ENCODE measurements at places on chromosomes 7 and 10.

DNA sequence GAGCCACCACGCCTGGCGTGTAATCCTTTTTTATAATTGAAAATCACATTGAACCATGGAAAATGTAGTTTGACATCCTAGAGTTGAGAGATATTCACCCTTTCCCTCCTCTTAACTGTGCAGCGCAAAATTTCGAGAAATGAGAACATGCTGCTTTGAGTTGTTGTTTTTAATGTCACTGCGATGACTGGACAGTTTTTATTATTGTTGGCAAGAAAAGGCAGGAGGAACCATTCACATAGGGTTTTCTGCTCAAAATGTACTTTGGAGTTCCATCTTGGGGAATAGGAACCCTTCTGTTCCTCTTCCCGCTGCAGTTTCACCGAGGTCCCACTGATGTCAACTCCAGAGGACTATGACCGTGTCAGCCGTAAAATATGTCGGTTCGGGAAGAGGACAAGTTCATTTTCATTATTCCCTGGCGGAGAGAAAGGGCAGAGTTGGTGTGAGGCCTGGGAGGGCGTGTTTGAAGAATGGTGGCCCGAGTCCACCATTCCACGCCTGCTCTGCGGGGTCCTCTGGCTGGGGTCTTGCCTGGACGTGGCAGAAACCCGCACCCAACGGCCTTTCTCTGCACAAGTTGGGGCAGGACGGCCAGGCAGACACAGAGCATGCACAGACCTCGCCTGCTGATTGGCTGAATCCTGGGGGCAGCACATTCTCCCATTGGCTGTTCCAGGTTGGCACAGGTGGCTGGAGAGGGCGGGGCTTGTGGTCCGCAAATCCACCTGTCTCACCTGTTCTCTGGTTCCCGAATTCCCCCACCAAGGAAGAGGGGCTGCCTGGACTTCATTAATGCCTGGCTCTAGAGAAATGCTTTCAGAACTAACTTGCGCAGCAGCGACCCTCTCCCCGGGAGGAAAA, 105.1 kb upstream of the TCF7L2 start:
- no peak for DNase-seq

- DNase-seq = no peak
Measured at GRCh38 chr10:59631237-59631636, 78.4 kb downstream of the SLC16A9 start.

- DNase-seq = no peak
Measured at GRCh38 chr10:14036233-14036632, 294.5 kb downstream of the FRMD4A start.

- no peak for DNase-seq
Measured at GRCh38 chr7:28065308-28065707, 115.3 kb downstream of the JAZF1 start.

- no peak for DNase-seq
Measured at GRCh38 chr7:67593794-67594193, 597.2 kb downstream of the TYW1 start.

DNA sequence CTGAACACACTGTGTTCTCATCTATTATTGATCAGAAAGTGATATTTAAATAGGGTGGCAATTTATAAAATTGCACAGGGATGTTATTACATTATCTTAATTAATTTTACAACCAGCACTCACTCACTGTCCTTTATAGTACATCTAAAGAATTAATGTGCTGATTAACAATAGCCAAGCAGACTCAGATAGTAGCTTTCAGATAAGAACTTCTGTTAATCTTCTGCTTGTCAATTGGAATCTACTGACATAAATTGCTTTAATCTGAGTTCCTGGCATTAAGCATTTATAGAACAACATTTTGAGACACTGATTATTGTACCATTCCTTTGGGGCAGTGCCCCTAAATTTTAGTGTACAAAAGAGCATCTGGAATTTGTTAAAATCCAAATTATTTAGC, 408.9 kb downstream of the GRM8 start:
- no peak for DNase-seq

GRCh38 chr10:72335394-72336258, 19.1 kb downstream of the DNAJB12 start:
- DNase-seq = peak; percentile 91

DNA sequence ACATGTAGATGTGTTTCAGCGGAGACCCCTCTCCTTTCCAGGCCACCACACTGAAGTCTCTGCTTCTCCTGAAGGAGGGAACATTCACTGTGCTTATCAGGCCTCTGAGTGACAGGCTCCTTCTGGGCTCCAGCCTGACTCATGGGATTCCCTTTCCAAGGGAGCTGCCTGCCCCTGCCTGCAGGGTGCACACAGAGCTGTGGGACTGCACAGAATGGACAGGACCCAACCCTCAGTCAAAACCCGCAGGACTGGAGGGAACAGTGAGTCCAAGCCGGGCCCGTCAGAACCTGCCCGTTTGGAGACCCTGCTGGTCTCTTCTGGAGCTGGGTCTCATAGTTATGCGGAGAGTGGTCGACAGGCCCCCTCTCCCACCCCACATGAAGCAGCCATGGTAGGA, 32.6 kb downstream of the PLAC9 start:
- no peak for DNase-seq
